ENCODE measurements at places on chromosomes 13 and 19. TPM values are rescaled to one million over a fixed set of nuclear protein-coding genes. Genes with fewer than 3 reads are reported as not detected.

Gene ACP5
- polyA plus RNA-seq = 1.5 TPM

Gene FSD1
- 107 TPM for polyA plus RNA-seq

Gene TMEM38A
- polyA plus RNA-seq = 20.3 TPM

Gene LYPD4
- polyA plus RNA-seq = not detected

Gene ZNF723
- polyA plus RNA-seq = not detected

Gene TGFB1
- polyA plus RNA-seq = 30.1 TPM

Gene NXNL1
- not detected for polyA plus RNA-seq

Gene LRRC25
- polyA plus RNA-seq = 1.4 TPM

Gene CPAMD8
- 55.5 TPM for polyA plus RNA-seq

Gene TUBA3C
- not detected for polyA plus RNA-seq

Gene TNFRSF19
- polyA plus RNA-seq = 36.7 TPM

Gene SIGLEC6
- not detected for polyA plus RNA-seq

Gene OR7C1
- 0.14 TPM for polyA plus RNA-seq

Gene CD79A
- not detected for polyA plus RNA-seq

Gene SIGLEC5
- 0.22 TPM for polyA plus RNA-seq

Gene ATP4A
- 0.41 TPM for polyA plus RNA-seq

Gene SYNGR4
- polyA plus RNA-seq = 0.76 TPM

Gene RAVER1
- 32.5 TPM for polyA plus RNA-seq

Gene CEACAM20
- polyA plus RNA-seq = not detected

Gene HCST
- polyA plus RNA-seq = 4.0 TPM

Gene FFAR2
- 0.50 TPM for polyA plus RNA-seq

Gene ZNF85
- 13.6 TPM for polyA plus RNA-seq

All from spinal cord (tissue), 10 donors.